ENCODE measurements at places on chromosomes 4 and X.

GRCh38 chr4:68589790-68590189 lies 13.7 kb upstream of the UGT2B17 start:
- no peak for DNase-seq

DNA sequence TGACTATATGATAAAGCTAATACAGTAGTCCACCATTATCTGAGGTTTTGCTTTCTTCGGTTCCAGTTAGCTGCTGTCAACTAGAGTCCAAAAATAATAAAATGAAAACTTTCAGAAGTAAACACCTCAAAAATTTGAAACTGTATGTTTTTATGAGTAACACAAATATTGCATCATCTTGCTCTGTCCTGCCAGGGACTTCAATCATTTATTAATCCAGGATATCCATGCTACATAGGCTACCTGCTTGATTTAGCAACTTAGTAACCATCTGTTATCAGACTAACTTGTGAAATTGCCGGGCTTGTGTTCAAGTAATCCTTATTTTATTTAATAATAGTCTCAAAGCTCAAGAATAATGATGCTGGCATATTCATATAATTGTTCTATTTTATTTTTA lies 1537.8 kb upstream of the PABPC4L start:
- DNase-seq: no peak

DNA sequence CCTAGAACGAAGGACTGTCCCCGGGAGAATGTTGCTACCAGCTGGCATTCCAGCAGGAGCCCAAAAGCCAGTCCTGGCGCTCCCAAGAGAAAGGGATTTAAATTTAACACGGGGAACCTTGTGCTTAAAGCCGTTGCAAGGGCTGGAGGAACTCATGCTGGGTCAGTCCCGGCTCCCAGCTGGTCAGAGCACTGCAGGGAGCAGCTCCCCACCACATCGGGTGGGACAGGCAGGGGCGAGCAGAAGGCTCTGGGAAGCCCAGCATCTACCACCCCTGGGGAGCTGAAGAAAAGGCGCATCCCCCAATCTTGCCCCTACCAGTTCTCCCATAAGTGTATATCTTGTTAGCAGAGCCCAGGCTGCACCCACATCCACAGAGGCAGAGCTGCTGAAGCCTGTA lies 15.7 kb downstream of the CFAP99 start:
- DNase-seq: no peak

DNA sequence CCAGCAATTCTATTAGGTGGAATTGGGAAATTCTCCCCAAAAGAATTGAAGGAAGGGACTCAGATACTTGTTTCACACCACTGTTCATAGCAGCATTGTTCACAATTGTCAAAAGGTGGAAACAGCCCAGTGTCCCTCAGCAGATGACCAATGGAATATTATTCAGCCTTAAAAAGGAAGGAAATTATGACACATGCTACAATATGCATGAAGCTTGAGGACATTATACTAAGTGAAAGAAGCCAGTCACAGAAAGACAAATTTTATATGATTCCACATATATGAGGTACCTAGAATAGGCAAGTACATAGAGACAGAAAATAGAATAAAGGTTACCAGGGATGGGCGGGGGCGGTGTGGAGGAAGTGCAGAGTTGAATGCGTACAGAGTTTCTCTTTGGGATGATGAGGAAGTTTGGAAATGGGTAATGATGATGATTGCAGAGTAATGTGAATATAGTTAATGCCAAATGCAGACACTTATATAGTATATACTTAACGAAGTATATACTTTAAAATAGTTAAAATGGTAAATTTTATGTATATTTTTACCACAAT lies 29.6 kb downstream of the DOCK11 start:
- no peak for DNase-seq

DNA sequence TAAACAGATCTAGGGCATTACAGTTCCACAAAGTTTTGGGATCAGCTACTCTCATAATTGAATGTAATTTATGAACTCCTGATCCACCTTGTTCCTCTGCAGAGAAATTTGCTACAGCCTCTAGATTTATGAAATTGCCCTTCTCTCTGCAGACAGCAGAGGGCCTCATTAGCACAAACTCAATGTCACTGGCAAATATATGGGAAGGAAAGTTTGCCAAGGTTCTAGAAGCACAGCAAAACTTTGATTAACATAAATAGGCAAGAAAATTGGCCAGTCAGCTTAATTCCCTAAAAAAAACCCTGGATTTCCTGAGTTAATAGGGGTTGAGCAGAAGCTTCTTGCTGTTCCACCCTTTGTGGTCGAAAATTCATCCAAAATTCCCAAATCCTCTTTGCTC lies 31.5 kb downstream of the PRPS1 start:
- DNase-seq: no peak

- no peak for DNase-seq
These were observed 25.5 kb downstream of the HPGD start for GRCh38 chr4:174496631-174497432.
